ENCODE measurements at places on chromosomes 5 and 9. TPM values are rescaled to one million over a fixed set of nuclear protein-coding genes. Genes with fewer than 3 reads are reported as not detected.

IFNA21 gene
- not detected for total RNA-seq

PRKAA1 gene
- 79.2 TPM for total RNA-seq

MORN5 gene
- not detected for total RNA-seq

OBP2A gene
- total RNA-seq: not detected

PCDHGC5 gene
- 2.0 TPM for total RNA-seq

PTGES2 gene
- total RNA-seq: 34.9 TPM

PCDHGB4 gene
- total RNA-seq: not detected

CDKN2A gene
- 597 TPM for total RNA-seq

REXO4 gene
- total RNA-seq: 17.2 TPM

LRRC19 gene
- not detected for total RNA-seq

DNA sequence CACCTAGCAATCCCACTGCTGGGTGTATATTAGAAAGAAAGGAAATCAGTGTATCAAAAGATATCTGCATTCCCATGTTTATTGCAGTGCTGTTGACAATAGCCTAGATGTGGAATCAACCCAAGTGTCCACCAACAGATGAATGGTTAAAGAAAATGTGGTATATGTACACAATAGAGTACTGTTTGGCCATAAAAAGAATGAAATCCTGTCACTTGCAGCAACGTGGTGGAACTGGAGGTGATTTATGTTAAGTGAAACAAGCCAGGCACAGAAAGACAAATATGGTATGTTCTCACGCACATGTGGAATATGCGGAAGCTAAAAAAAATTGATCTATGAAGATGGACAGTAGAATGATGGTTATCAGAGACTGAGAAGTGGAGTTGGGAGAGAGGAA, 221.6 kb upstream of the DAP start:
- no peak for DNase-seq

- DNase-seq: peak; percentile 60
Measured at GRCh38 chr5:6745706-6746222, 32.5 kb downstream of the TENT4A start.

GRCh38 chr9:38431116-38431515, 6.9 kb upstream of the IGFBPL1 start:
- no peak for DNase-seq

DNA sequence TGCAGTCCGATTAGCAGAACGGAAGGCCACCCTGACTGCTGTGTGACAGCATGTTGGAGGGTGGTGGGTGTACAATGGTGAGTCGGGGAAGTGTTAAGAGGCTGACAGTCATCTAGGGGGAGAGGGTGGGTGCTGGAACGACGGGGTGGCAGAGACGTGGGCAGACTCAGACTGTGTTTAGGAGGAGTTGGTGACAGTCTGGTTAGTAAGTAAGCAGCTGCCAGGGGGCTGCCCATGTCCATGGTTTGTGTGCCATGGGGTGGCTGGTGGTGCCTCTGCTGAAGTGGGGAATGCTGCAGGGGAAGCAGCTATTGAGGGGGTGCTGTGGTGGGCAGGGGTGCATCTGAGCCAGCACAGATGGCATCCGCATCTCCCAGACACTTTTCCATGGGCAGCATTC, 51.3 kb upstream of the BOD1 start:
- no peak for DNase-seq

DNA sequence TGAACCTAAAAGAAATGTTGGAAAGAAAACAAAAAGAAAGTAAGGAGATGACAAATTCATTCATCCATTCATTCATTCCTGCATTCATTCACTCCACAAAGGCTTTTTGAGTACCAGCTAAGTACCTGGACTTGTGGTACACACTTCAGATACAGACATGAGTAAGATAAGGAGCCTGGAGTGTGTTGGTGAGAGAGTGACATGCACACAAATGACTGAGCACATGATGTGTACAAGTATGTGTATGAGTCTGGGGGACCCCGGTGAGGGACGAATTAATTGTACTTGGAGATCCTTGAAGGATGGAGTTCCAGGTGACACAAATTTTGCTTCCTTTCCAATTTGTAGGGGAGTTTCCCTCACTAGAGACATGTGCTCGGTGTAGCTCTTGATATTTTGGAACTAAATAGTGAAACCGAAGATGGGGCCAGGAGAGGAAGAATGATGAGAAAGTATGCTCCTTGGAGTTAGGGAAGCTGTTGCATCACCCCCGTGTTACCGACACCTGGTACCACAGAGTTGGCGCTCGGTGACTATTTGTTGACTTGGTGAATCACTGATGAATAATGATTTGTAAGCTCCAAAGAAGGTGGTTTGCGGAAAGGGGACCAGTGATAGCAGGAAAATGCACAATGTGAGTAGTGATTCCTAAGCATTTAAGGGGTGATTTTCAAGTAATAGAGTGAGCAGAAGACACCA, 509.8 kb downstream of the CCDC171 start:
- peak; percentile 96 for DNase-seq

- DNase-seq: no peak
Measured at GRCh38 chr5:40685193-40685592, 5.5 kb downstream of the PTGER4 start.

- no peak for DNase-seq
Measured at GRCh38 chr9:119391878-119392277, 22.6 kb upstream of the BRINP1 start.

DNA sequence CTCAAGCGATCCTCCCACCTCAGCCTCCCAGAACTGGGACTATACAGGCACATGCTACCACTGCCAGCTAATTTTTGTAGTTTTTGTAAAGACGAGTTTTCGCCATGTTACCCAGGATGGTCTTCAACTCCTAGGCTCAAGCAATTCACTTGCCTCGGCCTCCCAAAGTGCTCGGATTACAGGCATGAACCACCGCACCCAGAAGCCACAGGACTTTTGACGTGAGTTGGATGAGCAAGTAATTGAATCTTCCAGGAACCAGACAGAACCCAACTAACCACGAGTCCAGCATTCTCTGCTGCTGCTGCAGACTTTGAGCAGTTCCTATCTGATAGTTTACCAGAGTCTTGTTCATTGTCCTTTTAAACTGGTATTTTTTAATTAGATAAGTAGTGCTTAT, 9.6 kb upstream of the ATP6V0E1 start:
- peak; percentile 49 for DNase-seq

- DNase-seq: no peak
Measured at GRCh38 chr5:140145256-140145655, 19.5 kb downstream of the IGIP start.

- DNase-seq: peak; percentile 18
Measured at GRCh38 chr5:59034498-59035186, 451.8 kb downstream of the RAB3C start.

DNA sequence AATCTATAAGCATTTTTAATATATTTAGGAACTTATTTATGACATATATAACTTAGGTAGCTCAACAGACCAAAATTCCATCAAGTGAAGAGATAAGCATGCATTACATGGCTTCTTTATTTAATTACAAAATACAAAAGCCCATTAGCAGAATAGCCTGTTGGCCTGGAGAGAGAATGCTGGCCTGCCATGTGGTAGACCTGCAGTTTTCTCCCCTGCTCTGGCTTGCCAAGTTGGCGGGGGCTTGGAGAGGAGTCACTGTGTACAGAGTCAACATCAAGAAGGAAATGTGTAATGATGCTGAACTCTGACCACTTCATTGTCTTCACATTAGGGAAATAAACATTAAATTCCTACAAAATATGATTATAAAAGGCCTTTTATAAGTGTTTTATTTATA, 69.8 kb upstream of the CNTLN start:
- no peak for DNase-seq

DNA sequence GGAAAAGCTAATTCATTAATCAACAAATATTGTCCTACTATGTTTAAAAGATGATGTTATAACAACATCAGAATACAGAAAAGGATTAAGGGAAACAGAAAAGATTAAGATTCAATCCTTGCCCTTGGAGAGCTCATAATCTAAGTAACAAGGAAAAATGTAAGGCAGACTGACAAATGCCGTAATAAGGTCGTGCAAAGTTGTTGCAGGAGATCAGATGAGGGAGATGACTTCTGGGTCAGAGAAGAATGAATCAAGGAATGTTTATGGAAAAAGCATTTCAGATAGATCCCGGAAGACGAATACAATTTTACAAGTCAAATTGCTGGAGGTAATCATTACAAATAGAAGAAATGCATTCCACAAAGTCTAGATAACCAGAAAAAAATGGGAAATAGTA, 6.4 kb downstream of the ADAMTS6 start:
- DNase-seq: no peak

DNA sequence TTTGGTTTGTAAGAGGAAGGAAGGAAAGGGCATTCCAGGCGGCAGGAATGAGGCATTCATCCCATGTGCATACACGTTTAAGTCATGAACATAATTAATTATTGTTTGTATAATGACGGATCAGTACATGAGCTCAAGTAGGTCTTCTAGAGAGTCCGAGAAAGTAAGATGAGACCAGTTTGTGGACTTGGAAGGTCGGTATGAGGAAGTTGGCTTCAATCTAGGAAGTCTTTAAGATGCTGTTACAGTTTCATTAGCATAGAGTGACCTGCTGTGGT, 2.1 kb downstream of the GTF3C4 start:
- DNase-seq: peak; percentile 3

DNA sequence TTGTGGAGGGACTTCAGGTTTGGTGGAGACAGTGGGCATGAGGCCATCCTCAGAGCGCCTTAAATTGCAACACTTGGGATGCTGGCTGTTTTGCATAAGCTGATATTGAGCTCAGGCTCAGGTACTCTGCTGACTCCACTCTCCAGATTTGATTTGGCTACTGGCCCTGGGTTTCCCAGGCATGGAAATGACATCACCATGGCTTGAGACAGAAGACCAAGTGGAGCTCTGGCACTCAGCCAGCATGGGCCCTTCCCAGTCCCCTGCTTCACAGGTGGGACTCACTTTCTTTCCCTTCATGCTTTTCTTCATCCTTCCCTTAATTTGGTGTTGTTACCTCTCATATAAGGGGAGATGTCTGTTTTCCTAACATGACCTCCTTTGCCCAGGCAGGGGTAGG, 72.0 kb upstream of the IL12B start:
- DNase-seq: peak; percentile 13

DNA sequence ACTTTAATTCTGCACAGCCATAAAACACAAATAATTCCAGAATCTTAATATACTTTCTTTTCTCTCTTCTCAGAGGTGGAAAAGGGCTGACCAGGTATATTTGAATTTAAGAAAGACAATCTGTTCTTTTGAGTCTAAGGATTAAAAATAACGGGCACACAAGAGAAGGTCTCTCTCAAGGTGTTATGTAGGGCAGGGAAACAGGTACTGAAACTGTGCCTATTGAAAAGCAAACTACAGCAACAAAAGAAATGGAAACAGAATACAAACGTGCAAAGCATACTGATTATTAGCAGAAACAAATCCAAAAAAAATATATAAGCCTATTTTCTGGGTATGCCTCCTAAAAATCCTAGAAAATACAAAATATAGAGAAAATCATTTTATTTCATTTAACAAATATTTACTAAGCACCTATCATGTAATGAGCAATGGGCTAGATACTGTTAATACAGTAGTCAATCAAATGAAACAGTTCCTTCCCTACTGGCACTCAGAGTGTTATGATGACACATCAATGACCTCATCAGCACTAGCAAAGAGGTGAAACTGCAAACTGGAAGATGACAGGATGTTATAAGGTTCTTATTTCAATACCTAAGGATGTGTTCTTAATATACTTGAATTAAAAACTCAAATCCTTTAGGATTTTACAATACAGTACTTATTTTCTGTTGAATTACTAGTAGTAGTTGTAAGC, 87.7 kb downstream of the AUH start:
- DNase-seq: peak; percentile 78

GRCh38 chr9:116644091-116644688, 42.9 kb upstream of the TRIM32 start:
- peak; percentile 21 for DNase-seq

DNA sequence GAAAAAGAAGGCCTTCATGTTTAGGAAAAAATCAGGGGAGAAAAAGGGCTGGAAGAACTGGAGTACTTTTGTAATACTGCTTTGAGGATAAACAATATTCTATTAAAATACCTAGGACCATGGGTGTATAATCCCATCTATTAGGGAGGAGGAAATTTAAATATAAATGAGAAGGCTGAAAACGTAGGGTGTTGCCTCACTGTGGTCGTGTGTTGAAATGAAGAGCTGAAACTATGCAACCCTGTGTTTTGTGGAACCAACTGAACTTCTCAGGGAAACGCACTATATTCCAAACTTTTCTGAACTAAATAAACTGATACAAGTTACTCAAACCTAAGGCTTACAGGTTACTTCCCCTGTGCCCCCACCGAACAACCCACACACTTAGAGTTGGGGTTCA, 4.5 kb upstream of the CNTLN start:
- DNase-seq: no peak

- DNase-seq: no peak
Measured at GRCh38 chr9:38413283-38413682, 11.0 kb downstream of the IGFBPL1 start.

- no peak for DNase-seq
Measured at GRCh38 chr9:93893899-93894690, 61.1 kb downstream of the BARX1 start.

DNA sequence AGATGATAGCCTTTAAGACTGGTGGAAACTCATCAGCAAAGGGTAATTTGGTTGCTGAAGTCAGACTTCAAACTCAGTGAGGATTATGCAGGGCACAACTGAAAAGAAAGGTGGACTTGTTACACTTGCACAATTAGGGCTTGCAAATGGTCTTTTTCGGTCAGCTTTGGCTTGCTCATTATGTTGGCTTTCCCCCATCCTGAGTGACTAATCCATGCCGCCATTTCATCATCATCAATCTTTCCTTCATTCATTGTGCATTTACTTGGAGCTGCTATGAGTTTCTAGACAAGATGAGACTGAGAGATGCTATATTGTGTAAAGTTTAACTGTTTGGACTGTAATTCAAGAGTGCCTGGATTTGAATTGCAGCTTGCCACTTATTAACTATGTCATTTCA, 134.8 kb upstream of the PPP1R2B start:
- DNase-seq: no peak
